ENCODE measurements at places on chromosomes 1 and 21.

DNA sequence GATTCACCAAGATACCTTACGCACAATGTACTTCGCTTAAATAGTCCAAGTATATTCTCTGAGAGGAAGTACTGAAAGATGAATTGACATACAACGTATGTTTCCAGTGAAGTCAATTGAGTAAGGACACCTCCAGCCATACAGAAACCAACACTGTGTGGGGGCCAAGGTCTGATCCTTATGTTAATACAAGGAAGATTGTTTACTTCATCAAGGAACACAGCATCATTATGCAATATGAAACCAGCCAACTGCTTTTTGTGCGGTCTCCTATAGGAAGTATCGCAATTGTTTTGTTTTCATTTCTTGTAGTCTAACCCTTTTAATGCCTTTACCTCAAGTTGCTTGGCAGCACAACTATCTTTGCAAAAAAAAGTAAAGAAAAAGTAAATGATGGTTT is 28.2 kb upstream of the TEKT2 start:
- no peak for DNase-seq

DNA sequence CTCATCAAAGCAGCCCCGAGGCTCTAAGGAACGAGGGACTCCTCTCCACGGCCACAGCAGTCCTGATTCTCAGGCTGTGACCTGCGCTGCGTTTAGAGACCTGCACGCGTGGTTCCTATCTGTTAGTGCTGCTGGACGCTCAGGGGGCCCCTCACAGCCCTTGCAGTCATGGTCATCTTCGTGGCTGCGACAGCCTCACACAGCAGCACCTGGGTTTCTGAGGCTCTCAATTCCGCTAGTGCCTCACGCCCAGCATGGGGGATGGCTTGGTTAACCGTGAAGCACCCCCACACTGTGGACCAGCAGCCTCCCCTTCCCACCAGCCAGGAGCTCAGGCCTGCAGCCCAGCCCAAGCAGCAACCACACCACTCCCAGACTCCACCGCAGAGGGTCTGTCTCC is 7.8 kb downstream of the MORN1 start:
- DNase-seq = no peak

GRCh38 chr1:204188959-204189639 is 7.2 kb downstream of the KISS1 start:
- DNase-seq = no peak

GRCh38 chr1:2419416-2419815 is 7.1 kb upstream of the PEX10 start:
- no peak for DNase-seq

GRCh38 chr1:233012021-233012420 is 61.6 kb downstream of the NTPCR start:
- no peak for DNase-seq

DNA sequence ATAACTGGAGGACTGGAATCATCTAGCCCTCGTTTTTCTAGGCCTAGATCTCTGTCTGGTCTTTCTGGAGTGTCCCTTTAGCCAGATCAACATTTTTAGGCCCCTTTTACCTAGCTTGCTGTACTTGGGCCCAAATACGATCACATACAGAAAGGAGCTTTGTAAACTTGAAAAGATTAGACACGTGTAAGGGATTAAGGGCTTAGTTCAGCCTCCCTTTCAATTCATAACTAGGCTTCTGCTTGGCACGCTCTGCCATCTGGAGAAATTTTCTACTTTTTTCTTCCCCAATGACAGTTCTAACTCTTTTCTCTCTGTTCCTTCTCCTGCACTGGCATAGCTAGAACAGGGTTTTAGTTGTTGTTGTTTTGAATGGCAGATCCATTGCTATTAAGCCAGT is 153.3 kb upstream of the BEND5 start:
- DNase-seq = no peak

DNA sequence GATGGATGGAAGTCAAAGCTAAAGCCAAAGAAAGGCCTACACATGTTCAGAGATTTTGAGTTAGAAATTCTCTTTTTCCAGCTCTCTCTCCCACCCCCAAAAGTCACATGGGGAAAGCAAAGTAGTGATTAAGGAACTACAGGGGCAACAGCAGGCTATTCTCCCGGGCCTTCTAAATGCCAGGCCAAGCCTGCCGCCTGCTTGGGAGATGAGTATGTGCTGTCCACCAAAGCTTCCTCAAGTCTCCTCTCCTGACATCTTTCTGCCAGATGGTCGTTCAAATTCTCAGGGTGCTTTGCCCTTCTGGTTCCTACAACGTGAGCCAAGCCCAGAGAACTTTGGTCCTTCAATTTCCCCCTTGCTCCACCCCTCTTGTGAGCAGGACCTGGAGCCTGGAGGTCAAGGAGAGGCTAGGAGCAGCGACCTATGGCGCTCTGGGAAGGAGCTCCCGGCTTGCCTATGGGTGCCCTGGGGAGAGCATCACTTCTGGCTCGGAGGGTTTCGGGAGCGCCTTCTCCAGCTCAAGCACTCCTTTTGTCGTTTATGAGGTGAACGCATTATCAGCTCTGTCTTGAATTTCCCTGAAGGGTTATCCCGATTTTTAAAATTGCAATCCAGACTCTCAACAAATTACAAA is 4.4 kb upstream of the PRRX1 start:
- DNase-seq = no peak

GRCh38 chr1:241918879-241919278 is 38.7 kb upstream of the BECN2 start:
- peak; percentile 5 for DNase-seq

DNA sequence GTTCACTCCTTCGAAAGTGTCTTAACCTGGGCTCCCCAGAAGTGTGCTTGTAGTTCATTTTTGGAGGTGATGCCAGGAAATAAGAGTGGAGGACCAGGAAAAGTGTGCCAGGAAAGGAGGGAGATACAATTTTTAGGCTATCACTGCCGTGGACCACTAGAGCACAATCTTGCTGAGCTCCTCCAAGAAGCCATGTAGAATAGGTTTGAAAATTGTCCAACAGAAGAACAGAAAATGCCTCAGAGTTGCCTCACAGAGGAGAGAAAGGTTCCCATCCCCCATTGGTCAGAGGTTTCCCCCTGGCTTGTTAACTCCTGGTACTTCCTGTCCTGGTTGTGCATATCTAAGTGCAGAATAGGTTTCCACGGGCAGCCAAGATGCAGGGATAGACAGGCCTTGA is 41.6 kb downstream of the CATSPERE start:
- no peak for DNase-seq

- no peak for DNase-seq
Measured at GRCh38 chr1:186487163-186487562, 26.2 kb upstream of the PDC start.

- no peak for DNase-seq
Measured at GRCh38 chr1:157971769-157972168, 21.7 kb upstream of the KIRREL1 start.

- DNase-seq = no peak
Measured at GRCh38 chr1:29673669-29674626, 437.6 kb downstream of the PTPRU start.

DNA sequence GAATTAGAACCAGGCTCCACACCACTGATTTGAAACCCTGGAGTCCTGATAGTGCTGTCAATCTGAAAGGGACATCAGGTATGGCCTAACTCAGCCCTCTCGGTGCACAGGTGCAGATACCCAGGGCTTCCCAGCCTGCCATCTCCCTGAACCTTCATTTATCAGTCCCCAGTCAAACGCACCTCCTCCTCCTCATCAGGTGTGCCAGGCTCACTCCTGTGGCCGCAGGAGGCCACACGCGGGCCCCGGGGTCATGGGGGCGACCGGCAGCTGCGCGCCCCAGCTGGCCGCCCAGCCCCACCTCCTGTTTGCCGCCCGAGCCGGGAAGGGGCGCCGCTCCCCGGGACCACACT is 572 bp downstream of the FUCA1 start:
- no peak for DNase-seq

DNA sequence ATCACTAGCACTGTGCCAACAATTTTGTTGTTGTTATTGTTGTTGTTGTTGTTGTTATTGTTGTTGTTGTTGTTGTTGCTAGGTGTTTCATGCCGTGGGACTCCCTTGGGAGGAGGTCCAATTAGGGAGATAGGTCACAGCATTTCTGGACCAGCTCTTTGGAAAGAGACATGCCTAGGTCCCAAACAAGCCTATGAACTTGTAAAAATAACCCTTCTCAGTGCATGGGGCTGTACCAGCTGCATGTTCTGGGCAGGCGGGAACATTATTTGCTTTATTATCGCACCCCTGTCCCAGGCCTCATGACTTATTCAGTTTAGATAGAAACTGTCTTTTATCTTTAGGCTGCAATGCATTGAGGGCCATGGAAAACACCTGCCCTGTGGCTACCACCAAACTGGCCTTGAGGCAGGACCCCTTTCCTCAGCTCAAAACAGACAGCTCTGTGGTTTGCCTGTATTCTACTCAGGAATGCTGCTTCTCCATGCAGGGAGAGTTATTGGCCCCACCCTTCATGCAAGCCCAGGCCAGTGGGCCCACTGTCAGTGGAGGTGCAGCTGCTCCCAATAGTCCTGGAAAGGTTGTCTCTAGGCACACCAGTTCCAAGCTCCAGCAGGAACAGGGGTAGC is 386.5 kb upstream of the BRINP3 start:
- DNase-seq = no peak

DNA sequence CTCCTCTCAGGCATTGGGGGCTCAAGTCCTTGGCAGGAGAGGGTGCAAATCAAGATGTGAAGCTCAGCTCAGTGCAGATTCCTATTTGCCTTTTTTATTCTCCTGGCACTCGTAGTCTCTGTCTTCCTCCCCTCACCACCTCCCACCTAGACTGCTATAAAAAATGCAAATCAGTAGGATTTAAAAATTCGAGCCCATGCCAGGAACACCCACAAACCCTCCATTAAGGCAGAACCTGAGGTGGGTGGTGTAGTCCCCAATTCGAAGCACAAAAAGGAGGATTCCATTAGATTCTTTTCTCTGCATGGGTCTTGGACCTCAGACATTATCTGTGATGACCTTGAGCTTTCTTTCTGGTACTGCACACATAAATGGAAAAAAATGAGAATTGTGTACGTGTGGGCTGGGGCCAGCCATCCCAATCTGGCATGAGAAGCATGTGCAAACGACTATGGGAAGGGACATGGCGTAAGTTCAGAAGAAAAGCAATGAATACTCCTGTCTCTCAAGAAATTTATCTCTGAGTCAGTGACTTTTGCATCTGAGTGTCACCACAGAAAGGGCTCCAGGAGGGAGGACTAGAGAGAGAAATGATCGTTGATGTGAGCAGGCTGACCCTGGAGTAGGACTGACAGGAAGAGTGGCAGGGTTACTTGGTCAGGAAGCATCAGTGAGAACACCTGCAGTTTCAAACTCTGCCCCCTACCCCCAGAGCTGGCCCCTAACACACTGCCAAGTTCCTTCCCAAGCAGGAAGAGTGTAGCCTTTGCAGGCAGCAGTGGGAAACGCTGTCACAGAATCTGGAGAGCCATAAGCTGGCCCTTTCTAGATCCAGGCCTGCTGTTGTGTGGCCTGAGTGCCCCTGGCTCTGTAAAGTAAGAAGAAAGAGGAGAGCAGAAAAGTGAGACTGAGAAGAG is 1.7 kb downstream of the INKA2 start:
- DNase-seq = no peak

DNA sequence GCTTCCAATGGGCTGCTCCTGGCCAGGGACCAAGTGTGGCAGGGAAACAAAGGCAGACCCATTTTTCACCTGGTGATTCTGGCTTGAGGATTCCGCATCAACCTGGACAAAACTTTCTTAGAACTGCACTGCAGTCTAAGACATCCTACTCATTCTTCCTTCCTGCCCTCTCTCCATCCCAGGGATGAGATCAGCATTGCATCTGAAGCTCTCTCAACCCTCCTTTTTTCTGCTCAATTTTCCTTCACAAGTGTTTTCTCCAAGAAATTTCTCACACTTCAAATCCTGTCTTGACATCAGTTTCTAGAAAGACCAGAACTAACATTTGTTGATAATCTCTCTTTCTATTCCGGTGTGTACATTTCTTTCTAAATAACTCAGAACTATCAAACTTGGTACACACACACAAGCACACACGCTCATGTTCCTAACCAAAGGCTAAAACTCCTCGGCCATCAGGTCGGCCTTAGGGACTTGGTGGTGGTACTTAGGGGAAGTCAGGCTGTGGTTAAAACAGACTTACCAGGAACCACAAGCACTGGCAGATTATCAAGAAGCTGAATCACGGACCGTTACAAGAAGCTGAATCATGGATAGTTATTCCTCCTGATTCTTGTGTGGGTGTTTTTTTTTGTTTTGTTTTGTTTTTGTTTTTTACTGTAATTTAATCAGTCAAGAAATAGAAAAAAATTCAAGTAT is 21.0 kb upstream of the CXADR start:
- no peak for DNase-seq

DNA sequence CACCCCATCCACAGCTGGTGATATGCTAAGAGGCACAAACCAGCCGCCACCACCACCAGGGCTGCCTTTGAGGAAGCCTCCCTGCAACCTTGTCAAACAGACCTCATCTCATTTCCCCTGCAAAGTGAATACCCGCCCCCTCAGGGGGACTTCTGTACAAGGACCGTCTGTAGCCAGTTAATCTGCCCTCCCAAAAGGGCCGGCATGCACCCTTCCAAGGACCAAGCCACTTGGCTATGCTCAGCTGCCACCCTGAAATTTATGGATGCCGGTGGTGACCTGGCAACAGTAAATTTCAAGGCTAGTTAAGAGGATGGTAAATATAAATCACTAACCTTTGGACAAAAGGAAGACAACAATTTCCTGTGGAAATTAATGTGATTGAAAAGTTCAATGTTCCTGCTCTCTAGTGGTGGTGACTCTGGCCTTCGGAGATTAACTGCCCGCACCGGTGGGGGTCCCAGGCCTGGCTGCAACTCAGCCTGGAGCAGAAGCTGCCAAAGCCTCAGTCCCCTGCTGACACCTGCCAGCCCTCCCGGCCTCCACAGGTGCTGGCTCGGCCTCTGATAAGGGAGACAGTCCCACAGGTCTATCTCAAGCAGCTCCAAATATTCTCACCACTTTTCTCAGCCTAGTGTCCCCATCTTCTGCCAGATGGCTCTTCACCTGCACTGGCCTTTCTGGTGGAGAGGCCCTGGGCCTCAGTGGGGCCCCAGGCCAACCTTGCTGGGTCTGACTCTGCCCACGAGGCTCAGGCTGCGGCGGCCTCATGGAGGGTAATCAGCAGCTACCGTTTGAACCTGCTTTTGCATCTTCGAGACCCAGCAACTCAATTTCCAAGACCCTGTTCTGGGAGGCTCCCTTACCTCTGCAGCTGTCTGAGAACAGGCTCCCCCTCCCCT is 12.2 kb downstream of the TMEM53 start:
- no peak for DNase-seq

- DNase-seq = no peak
Measured at GRCh38 chr21:35509001-35509704, 460.1 kb upstream of the RUNX1 start.

- DNase-seq = no peak
Measured at GRCh38 chr1:93549131-93549530, 101.2 kb downstream of the FNBP1L start.

GRCh38 chr1:116019653-116020253 is 43.4 kb downstream of the SLC22A15 start:
- no peak for DNase-seq
